ENCODE measurements at places on chromosomes 16 and 17.

DNA sequence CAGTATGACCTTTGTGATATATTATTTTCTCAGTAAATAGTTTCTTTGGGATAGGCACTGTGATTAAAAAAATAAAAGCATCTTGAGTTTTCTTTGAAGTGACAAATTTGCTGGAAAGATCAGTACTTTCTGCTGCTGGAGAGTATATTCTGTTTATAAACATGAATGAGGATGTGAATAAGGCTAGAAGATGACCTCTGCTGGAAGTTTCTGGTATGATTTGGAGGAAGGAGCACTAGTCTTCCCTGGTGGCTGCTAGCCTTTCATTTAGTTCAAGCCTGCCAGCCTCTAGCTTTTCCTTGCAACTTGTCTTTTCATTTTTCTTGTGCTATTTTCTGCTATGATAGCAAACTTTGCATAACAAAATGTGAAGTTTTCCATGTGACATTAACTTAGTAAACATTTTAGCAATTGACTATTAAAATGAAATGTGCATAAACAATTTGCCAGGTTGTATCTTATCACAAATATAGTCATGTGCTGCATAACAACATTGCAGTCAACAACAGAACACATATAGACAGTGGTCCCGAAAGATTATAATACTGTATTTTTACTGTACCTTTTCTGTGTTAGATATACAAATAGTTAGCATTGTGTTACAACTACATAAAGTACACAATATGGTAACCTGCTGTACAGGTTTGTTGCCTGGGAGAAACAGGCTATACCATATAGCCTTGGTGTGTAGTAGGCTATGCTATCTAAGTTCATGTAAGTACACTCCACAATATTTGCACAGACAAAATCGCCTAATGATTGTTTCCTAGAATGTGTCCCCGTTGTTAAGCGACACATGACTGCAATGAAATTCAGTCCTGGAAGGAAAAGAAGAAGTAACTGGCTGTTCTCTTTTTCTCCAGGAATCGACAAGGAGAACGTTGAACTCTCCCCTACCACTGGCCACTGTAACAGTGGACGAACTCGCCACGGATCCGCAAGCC lies 18.1 kb upstream of the RAB11FIP4 start:
- no peak for DNase-seq

DNA sequence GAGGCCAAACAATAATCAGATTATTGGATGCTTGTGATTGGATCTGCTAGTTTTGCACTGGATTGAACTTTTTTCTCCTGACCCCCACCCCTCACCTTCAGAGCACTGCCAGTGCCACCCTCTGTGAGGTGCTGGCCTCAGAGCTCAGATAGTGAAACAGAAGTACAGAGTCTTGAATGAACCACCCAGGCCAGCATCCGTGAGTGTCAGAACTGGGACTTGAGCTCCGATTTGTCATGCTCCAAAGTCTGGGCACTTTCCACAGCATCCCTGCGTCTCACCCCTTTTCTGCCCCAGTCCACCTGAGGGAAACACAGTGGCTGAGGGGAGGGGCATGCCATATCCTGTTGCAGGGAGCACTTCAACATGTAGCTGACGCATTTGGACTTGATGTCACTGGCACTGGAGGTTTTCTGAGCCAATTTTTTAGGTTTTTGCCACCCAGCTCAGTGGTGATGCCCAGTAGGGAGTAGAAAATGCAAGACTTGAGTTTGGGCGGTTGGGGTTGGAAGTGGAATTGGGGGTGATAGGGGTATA lies 47.3 kb downstream of the SMPD3 start:
- no peak for DNase-seq

DNA sequence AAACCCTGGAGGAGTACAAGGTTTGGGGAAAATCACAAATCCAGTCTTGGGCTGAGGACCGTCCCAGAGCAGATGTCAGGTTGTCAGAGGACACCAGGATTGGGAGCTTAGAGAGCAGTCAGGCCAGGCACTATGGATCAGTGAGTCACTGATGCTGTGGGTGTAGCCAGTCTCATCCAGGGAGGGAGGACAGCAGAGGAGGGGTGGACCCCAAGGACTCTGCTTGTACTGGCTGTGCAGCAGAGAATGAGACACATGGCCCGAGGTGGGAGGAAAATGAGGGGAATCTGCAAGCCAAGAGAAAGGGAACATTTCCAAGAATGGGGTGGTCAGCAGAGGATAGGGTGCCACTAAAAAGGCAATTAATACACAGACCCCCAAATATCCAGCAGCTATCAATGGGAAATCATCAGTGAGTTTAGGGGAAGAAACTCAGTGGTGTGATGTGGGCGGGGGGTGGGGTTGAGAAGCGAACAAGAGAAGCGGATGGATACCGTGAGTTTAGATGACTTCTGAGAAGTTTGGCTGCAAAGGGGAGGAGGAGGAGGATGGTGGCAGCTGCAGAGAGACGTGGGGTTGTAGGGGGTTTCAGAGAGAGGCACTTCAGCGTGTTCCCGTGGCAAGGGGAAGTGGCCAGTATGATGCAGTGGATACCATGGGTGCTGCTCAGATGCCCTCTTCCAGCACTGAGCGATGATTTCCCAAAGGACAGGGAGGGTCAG lies 43.9 kb downstream of the ARHGAP27 start:
- no peak for DNase-seq

- DNase-seq = peak; percentile 89
These were observed 240.7 kb downstream of the CDH13 start for GRCh38 chr16:82867485-82867884.

GRCh38 chr17:77375917-77376651 lies 235.3 kb downstream of the SEC14L1 start:
- no peak for DNase-seq

- no peak for DNase-seq
These were observed 22.0 kb downstream of the NDUFAF8 start for GRCh38 chr17:81261096-81261495.

DNA sequence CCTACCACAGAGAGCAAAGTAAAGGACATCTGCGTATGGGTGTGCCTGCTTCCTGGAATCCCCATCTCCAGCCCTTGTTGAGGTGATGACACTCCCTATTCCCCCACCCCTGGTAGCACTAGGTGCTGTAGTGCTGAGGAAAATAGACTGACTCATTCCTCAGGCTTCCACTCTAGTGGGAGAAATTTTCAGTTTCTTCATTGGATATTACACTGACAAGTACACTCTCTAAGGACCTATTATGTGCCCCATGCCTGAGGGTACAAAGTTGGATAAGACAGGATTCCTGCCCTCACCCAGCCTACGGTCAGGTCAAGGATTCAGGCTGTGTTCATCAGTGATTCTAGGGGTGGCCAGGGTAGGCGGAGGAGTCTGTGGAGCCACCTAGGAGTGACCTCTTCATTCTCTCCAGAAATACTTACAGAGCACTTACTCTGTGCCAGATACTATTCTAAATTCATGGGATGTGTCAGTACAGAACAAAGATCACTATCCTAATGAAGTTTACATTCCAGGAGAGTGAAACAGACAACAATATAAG lies 4.5 kb upstream of the ZC3H7A start:
- no peak for DNase-seq

GRCh38 chr16:25063865-25064264 lies 47.7 kb upstream of the LCMT1 start:
- no peak for DNase-seq

Data from large intestine (tissue), 12 donors.